Breast epithelium (tissue), 4 donors: ENCODE measurements at places on chromosomes 3 and 15. TPM values are rescaled to one million over a fixed set of nuclear protein-coding genes. Genes with fewer than 3 reads are reported as not detected.

TM4SF18 gene
- 43.8 TPM for total RNA-seq

ANKRD63 gene
- total RNA-seq = not detected

CPLX3 gene
- total RNA-seq = not detected

CLDN16 gene
- total RNA-seq = not detected

DNA sequence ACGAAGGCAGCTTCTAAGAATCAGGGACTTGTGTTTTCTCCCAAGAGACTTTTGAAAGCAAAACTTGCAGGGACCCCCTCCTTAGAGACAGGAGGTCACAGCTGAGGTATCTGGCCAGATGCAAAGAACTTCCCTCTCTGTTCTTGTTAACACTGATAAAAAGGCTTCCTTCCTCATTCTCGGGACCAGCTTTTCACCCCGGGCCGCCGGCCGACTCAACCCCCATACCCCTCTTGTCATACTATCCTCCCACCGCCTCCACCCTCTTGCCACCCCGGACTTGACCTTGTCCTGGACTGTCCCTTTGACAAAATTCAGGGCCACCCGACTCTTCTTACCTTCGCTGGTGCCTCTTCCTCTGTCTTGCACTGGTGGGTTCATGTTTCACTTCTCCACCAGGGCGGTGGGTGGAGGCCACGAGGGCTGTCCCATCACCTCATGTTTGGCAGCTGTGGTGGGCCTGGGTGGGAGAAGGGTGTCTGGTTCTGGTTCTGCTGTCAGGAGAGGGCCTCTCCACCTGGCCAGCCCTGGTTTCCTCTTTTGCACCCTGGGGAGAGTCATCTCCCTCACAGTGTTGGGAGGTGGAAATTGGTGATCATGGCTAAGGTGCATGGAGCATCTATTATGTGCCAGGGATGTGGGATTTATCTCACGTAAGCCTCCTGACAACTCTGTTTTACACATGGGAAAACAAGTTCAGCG lies 32.5 kb downstream of the BHLHE40 start:
- no peaks in the 10 kb centered on the region for H3K27me3 ChIP-seq
- no peak overlapping the region for H3K4me3 ChIP-seq
- no peaks in the 10 kb centered on the region for H3K4me1 ChIP-seq
- H3K27ac ChIP-seq = no peak overlapping the region

USP50 gene
- 1.3 TPM for total RNA-seq

- no peaks in the 10 kb centered on the region for H3K4me1 ChIP-seq
- H3K36me3 ChIP-seq = no peaks in the 10 kb centered on the region
- no peak overlapping the region for H3K27ac ChIP-seq
- H3K27me3 ChIP-seq = no peaks in the 10 kb centered on the region
Measured at GRCh38 chr3:24502690-24503089, 8.0 kb upstream of the THRB start.

- no peak for DNase-seq
- H3K27ac ChIP-seq = no peak overlapping the region
- H3K4me1 ChIP-seq = no peaks in the 10 kb centered on the region
- no peaks in the 10 kb centered on the region for H3K36me3 ChIP-seq
Measured at GRCh38 chr3:69439643-69440270, 53.9 kb upstream of the FRMD4B start.

GRCh38 chr3:197195326-197195725 lies 103.1 kb downstream of the DLG1 start:
- H3K27me3 ChIP-seq = no peaks in the 10 kb centered on the region
- H3K27ac ChIP-seq = no peak overlapping the region
- no peak for DNase-seq
- no peaks in the 10 kb centered on the region for H3K4me1 ChIP-seq
- no peak overlapping the region for H3K4me3 ChIP-seq

DNA sequence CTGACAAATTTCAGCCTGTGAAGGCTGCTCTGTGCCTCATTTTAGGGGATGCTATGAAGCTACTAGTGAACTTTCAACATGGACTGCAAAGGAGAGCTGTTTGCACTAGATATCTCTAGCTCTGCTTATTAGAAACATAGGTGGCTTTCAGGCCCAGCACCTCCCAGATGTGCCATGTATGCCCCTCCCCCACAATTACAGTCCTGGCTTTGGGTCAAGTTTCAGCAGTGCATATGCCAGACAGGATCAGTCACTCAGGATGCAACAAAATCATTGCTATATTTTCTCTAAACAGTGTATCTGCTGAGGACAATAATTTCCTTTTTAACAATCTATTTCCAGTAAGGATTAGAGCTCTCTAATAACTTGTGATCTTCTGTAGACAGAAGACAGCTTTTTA lies 178.8 kb upstream of the STAC start:
- H3K4me1 ChIP-seq = no peaks in the 10 kb centered on the region
- no peaks in the 10 kb centered on the region for H3K36me3 ChIP-seq
- no peak for DNase-seq

DNA sequence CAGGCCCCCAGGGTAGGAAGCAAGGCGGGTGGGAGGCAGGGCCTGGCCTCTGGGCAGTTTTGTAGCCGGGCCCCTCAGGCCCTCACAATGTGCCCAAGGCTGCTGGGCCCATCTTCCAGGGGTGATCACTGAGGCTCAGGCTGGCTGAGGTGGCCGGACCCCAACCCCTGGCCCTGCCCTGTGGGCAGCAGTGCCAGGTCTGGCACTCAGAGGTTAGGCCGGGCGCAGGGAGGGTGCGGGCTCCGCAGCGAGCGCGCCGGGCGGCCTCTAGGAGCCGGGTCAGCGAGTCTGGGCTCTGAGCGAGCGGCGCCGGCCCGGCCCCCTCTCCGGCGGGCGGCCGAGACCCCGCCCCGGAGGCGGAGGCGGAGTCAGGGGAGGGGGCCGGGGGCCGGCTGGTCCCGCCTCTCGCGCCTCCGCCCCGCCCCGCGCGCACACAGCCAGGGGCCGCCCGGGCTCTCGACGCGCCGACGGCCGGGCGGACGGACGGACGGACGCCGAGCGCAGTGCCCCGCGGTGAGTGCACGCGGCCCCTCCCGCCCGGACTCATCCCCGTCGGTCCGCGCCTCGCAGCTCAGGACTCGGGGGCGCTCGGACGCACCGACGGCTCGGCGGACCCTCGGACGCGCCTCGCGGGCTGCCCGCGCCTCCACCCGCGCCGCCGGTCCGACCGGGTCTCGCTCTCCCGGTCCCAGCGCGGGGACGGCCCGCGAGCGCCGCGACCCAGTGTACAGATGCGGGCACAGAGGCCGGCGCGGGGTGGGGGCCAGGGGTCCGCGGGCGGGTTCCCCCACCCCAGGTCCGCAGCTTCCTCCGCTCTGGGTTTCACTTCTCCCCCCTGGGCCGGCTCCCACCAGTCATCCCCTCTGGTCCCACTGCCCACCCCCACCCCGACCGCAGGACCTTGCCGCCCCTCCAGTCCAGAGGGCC lies at the start of gene FBLN2:
FBLN2 (plus strand) TSS at position 430 of the 927 bp plus-strand sequence. CDS start 21,231 bp downstream, outside the sequence.
- H3K27ac ChIP-seq = peak within 1 kb of the TSS; percentile 87
- H3K4me1 ChIP-seq = peaks cover 3% of the 10 kb centered on the region
- DNase-seq = no peak

GRCh38 chr3:148861277-148861869 lies 3.7 kb upstream of the CPA3 start:
- DNase-seq = no peak
- no peaks in the 10 kb centered on the region for H3K4me1 ChIP-seq
- H3K36me3 ChIP-seq = no peaks in the 10 kb centered on the region
- H3K27ac ChIP-seq = no peak overlapping the region

KIF15 gene
- 0.66 TPM for total RNA-seq

DNA sequence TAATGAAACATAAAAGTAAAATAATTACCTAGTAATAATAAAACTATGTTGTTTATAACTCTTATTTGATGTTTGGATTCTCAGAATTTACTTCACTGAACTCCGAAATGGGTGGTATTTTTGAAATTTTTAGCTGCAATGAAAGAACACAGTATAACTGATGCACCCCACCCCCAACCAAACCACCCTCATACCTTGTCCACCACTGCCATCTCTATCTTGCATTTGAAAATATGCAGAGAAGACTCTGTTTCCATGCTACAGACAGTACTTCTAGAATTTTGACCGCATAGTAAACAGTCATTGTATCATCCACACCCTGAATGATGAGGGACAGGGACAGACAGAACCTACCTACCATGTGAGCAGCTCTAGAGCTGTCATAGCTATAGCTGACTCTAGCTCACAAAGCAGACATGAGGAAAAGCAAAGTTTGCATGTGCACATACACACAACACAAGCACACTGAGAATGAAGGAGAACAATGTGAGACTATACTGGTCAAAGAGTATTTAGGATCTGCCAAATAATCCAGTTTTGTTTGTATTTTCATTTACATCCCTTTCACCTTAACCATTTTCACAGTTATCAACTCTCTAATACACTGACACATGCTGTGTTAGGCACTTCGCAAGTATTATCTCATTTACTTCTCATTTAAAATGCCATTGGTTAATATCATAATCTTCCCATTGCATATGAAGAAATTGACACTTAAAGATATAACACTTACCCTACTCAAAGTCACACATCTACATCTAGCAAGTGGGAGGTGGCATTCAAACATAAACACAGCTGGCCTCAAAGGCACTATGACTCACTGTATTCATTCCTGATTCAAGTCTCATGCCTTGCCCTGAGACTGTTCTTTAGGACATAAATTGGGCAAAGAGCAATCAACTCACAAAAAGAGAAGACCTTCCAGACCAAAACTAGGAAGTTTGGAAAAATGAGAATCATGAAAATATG lies 1014.7 kb upstream of the CFAP20DC start:
- no peaks in the 10 kb centered on the region for H3K4me1 ChIP-seq
- no peak overlapping the region for H3K27ac ChIP-seq
- H3K36me3 ChIP-seq = no peaks in the 10 kb centered on the region
- DNase-seq = no peak
- no peak overlapping the region for H3K4me3 ChIP-seq

DNA sequence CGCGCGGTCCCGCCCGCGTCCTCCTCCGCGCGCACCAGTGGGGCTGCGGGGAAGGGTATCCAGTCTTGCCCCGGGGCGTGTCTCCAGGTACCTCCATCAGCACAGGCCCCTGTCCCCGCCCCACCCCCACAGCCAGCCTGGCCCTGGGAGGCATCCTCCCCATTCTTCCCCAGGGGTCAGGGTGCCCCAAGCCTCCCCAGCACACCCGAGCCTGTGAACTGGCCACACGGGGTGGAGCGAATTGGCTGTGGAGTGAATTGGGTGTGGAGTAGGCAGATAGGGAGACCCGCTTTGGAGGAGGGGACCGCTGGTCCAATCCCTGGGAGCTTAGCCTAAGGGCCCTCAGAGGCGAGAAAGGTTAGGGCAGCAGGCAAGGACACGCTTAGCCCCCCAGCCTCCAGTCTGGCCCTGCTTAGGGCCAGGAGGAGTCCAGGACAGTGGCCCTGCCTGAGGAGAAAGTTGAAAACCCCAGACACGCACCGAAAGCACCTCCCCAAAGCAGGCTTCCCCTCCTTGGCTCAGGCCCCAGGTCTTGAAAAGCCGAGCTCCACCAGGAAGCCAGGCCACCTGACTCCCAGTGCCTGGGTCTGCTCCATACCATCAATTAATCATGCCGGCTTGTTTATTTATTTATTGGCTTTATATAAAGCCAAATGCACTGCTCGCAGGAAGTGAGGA lies 107.7 kb upstream of the SLC6A11 start:
- H3K4me3 ChIP-seq = no peak overlapping the region
- peaks cover 6% of the 10 kb centered on the region for H3K4me1 ChIP-seq
- H3K27me3 ChIP-seq = no peaks in the 10 kb centered on the region
- H3K36me3 ChIP-seq = no peaks in the 10 kb centered on the region
- H3K27ac ChIP-seq = no peak overlapping the region
- DNase-seq = no peak

DNA sequence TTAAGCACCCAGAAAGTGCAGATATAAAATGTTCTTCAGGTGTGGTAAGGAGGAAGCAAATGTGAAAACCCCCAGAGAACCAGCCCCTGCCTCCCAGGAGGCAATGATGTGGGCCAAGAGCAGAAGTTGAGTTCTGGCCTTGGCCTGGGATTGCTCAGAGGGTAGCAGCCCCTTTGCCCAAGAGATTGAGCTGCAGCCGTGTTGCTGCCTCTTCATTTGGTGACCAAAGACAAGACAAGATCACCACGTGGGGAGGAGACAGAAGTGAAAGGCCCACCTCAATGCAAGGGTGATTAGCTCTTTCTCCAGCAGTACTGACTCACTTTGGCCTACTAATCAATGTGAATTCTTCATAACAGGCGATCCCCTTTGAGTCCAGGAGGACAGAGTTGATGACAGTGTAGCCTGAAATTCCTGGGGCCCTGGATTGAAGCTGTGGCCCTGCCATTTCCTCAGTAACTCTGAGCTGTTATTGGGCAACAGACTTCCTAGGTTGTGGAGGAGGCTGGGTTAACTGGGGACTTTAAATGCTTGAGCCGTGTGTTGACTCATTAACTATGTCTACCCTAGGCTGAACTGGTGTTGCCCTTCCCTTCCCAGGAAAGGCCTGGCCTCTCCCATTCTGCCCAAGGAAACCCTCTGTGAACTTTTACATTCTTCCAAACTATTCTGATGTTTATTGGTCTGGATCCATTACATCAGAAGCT lies 86.5 kb downstream of the ST6GAL1 start:
- H3K4me3 ChIP-seq = no peak overlapping the region
- no peak overlapping the region for H3K27ac ChIP-seq
- no peaks in the 10 kb centered on the region for H3K36me3 ChIP-seq
- DNase-seq = no peak
